ENCODE measurements at places on chromosomes 16 and 17.

GRCh38 chr16:85984231-85984880, 85.4 kb downstream of the IRF8 start:
- DNase-seq = no peak

DNA sequence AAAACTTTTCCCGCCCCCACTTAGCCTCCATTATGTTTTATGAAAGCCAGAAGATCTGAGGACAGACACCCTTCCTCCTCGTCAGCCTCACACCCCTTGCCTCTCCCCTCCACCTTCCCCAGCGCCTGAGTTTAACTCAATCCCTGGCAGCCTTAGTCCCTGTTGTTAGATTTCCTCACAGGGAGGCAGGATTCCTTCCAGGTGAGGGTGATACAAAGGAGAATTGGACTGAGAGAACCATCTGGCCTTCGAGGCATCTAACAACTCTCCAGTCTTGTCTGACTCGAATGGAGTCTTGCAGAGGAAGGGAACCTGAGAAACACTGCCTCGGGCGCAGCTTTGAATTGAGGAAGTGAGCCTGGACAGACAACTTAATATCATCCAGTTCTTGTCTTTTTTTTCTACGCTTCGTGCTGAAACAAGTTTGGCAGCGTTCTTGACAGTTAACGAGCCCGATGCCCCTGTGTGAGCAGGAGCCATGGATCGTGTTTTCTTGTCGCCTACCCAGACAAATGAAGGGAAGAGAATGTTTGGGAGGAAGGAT, 1.3 kb upstream of the ZNF768 start:
- no peak for DNase-seq

- DNase-seq = no peak
These were observed 72.1 kb upstream of the TNRC6C start for GRCh38 chr17:77886387-77886728.

DNA sequence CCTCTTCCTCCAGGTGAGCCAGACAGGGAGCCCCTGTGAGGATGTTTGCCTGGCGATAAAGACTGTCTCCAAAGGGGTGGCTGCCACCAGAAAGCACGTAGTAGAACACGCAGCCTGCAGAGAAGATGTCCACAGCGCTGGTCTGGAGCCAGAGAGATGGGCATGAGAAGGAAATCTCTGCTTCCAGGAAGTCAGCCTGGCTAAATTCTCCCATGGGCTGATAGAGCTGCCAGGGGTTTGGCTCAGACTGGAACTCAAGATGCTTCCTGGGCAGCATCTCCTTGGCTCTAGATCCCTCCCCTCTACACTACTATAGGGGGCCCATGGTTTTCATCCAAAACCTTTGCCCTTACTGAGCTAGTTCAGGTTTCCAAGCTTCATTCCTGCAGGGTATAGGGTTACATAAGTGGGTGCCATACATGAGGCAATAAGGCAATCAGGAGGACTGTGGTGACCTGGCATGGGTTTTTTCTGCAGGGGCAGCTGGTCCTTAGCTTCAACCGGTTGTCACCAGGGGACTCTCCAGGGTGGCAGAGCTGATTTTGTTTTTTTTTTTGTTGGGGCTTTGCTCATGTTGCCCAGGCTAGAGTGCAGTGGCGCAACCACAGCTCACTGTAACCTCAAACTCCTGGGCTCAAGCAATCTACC, 13.6 kb downstream of the PLK1 start:
- no peak for DNase-seq

DNA sequence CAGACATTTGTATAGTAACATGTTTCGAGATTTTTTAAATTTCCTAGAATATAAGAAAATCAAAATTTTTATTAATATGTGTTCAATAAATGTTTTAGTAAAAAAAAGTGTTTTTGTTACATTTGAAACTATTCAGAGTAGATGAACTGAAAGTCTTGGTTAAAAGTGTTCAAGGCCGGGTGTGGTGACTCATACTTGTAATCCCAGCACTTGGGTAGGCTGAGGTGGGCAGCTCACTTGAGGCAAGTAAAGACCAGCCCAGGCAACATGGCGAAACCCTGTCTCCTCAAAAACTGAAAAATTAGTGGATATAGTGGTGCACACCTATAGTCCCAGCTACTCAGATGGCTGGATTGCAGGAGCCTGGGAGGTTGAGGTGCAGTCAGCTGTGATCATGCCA, 16.8 kb upstream of the PHKG2 start:
- DNase-seq = no peak

- DNase-seq = peak; percentile 59
These were observed 1.0 kb downstream of the SRCIN1 start for GRCh38 chr17:38604479-38605403.

DNA sequence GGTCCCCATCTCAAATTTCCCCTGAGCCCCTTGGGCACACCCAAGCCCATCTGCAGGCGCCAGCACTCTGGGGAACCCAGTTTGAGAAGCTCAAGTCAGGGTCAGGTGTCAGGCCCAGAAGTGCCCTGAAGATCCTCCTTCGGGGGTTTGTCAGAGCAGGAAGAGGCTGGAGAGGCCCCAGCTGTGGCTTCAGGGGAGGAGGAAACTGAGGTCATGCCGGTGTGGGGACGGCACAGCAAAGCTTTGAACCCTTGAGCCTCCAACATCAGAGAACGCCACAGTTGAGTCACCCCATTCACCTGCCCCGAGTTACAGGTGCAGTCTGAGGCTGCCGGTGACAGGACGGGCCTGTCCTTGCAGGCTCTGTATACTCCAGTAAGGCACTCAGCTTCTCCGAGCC, 140.2 kb upstream of the CIBAR2 start:
- no peak for DNase-seq

All from HuH-7.5 (cell line).